IPS DF 6.9 (cell line): ENCODE measurements at places on chromosomes 12 and 14.

DNA sequence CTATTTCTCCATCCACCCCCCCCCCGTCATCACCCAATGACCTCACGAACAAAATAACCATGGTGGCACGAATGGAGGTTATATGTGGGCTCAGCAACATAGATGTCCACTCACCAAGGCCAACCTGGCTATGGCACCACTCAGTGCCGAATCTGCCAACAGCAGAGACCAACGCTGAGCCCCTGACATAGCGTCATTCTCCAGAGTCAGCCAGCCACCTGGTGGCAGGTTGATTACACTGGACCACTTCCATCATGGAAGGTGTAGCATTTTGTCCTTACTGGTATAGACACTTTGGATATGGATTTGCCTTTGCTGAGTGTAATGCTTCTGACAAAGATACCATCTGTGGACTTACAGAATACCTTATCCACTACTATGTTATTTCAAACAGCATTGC lies 24.2 kb upstream of the DYRK2 start:
- no peak for DNase-seq

GRCh38 chr12:88753707-88754106 lies 173.4 kb upstream of the KITLG start:
- DNase-seq: no peak

DNA sequence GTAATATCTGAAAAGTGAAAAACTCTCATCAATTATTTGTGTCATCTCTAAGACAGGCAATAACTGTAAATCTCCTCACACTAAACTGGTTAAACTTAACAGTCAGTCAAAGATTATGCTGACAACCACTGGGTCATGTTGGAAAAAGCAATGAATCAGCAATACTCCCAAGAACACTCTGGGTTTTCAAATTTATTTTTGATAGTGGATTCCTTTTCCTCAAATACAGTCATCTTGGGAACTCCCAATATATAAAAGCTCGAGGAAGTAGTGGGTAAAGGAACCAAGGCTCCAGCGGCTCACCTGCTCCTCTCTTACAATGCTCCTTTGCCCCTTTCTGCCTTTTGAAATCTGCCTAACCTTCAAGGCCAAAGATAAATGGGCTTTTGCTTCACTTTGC lies 70.0 kb downstream of the ARMH4 start:
- DNase-seq: no peak

DNA sequence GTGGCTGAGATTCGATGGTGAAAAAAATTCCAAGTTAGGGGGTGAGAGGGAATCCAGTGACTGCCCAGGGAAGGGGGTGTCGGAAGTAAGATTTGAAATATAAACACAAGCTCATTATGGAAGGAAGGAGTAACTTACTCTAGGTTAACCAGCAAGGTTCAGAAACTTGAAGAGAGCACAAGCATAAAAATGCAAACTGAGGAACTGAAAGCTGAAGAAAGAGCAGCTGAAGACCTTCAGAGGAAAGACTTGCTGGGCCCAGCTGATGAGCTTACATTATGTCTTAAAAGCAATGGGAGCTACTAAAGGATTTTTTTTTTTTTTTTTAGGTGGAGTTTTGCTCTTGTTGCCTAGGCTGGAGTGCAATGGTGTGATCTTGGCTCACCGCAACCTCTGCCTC lies 189.7 kb upstream of the GRIN2B start:
- DNase-seq: no peak

DNA sequence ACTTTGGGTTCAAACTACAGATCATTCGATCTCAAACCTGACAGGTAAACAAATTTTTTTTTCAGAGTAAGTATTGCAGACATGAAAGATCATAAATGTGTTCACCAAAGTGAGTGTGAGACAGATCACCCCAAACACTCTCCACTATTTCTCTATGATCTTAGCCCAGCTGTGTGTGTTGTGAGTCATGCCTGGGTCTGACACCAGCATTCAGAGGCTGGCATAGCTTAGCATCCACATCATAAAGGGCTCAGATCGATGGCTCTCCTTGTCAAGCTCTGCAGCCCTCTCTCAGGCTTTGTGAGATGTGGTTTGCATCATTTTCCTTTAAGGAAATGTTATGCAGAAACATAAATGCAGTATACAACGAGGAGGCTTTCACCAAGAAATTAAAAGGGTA lies 164.9 kb downstream of the ETV6 start:
- DNase-seq: no peak

DNA sequence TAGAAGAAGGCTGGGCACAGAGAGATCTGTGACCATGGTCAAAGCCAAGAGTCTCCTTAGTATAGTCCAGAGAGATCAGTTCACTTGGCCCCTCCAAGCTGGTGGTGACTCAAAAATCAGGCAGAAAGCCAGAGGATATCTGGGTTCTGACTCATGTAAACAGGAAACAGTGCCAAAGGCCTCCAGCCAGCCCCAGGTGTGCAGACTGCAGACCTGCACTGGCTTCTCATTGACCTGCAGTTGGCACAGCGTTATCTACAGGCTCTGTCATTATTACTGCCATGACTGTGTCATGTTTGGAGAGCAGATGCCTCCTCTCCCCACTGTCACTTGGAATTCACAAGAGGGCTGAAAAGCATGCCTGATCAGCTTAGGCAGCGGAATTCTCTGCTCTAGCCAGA lies 295.7 kb upstream of the PRKD1 start:
- DNase-seq: no peak

DNA sequence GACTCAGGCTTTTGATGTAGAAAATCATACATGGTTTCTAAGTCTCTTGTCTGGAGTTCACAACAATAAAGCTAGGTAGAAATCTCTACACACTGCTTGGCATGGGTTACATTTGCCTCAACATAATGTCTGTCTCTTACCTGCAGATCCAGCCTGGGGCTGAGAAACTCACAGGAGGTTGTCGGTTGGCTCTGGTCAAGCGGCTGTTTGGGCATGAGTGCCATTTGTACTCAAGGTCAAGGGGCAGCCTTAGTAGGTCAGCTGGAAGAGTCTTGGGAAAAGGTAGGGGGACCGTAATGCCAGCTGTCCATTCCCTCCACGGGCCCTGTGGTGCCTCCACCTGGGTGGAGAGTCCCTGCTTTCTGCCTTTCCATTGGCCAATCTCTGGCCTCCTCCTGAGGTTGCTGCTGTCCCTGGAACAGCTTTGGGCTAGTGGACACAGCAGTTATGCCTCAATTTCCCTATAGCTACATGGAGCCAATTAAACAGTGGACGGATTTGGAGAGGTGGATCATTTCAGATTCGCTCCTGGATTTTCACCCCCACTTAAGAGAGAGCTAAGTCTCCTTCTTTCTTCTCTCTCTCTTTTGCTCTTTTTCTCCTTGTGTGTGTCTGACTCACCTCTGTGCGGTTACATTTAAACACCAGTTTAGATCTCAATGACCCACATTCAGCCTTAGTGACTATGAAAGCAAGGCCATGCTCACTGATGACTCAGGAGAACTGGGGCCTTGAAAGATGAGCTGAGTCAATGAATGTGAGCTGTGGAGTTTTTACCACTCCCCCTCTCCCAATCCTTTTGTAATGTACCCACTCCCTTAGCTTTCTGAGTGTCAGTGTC lies 132.8 kb upstream of the HIF1A start:
- no peak for DNase-seq

DNA sequence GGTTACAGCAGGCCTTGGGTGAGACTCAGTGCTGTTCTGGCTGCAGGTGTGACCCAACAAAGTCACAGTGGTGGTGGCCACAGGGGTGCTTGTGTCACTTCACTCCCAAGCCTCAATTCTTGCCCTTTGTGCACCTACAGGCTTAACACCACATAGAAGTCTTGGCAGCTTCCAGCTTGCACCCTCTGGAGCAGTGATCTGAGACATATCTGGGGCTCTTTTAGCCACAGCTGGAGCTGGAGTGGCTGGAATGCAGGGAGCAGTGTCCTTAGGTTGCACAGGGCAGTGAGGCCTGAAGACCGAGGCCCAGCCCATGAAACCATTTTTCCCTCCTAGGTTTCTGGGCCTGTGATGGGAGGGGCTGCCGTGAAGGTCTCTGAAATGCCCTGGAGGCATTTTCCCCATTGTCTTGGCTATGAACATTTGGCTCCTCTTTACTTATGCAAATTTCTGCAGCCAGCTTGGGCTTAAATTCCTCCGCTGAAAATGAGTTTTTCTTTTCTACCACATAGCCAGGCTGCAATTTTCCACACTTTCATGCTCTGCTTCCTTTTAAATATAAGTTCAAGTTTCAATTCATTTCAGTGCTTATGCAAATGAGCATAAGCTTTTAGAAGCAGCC lies 37.7 kb downstream of the ADAM21 start:
- no peak for DNase-seq
